ENCODE measurements at places on chromosomes 4 and X.

DNA sequence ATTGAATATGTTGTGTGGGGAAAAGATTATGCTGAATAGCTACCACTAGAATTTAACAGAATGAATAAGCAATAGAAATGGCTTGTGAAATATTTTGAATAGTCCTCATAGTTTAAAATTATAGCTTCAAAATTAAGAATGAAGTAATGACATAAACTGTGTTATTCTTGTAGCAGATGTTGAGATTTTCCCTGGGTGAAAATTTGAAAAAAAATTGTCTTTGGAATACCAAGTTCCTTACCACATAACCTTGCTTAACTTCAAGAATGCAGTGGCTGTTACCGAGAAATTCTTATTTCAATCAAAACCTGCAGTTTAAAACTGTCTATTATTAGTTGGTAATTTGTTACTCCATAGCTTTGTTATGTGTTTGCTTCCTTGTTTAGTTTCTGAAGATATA lies 1268.6 kb downstream of the RAPGEF2 start:
- no peak for DNase-seq

DNA sequence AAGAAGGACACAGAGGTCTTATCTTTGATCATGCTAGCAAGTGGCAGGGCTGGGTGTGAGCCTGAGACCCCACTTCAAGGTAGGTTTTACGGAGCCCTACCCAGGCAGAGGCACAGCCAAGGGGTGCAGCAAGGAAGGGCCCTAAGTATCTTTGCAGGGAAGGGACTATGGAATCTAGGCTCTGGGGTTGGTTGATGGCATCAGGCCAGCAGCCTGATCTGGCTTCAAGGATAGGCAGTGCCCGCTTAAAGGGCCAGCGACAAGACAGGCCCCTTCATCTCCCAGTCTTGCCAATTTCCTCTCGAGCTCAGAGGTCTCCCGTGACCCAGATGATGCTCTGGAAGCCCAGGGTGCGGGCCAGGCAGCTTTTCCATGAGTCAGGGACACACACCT lies 5.8 kb downstream of the ABLIM2 start:
- DNase-seq, result no peak

- DNase-seq, result peak; percentile 75
Measured at GRCh38 chr4:24778464-24779225, 16.7 kb upstream of the SOD3 start.

- DNase-seq, result no peak
Measured at GRCh38 chr4:118326585-118326984, 26.2 kb downstream of the PRSS12 start.

DNA sequence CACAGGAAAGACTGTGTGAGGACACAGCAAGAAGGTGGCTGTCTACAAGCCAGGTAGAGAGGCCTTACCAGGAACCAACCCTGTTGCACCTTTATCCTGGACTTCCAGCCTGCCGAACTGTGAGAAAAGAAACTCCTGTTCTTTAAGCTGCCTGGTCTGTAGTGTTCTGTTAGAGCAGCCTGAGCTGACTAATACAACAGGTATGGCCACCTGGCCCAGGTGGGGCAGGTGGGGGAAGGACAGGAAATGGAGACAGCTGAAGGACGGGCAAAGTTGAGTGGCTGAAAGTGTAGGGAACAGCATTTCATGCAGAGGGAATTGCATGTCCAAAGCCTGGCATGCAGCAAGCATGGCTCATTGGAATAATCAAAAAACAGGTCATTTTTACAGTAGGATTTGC lies 35.1 kb downstream of the CYTL1 start:
- no peak for DNase-seq

DNA sequence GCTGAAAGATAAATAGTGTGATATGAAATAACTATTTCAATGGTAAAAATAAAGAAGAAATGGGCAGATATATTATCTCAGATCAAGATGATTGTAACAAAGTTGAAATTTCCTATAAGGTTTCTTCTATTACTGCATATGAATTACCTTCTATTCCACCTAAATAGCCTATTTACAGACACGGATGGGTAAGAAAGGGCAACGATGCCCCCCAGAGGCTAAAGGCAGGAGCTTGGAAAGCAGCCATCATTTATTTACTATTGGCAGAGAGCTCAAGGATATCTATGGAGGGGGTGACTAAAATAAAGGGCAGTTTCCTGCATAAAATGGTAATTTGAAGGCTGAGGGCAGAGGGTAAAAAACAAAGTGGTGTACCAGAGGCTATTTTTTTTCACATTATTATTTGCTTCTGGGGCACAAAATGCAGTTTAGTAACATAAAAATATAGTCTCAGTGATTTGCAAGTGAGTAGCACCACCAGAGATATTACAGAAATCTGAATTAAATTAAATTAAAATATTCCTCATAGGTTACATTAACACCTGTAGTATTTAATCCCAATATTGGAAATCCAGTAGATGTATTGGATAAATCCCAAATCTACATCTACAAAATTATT lies 123.1 kb downstream of the BTC start:
- DNase-seq, result peak; percentile 37

- no peak for DNase-seq
Measured at GRCh38 chr4:128286474-128287058, 1.0 kb downstream of the PGRMC2 start.

DNA sequence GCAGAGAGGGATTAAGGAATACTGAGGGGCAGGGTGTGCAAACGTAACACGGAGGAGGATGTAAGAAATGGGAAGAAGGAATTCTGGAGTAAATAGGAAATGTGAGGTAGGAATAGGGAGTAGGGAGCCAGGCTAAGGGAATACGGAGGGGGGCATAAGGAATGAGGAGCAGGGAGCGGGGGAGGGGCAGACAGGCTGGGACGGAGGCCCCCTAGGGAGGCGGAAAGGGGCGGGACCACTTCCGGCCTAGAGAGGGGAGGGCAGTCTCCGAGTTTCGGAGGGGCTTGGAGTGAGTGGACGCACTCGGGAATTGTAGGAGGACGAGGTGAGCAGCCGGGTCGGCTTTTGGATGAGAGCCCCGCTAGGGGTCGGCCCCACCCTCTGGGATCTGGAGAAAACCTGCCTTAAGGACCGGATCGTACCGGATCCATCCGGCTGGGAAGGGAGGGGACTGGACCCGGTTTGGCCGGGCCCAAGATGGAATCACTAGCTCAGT lies 612 bp downstream of the MAGED2 start:
- no peak for DNase-seq

DNA sequence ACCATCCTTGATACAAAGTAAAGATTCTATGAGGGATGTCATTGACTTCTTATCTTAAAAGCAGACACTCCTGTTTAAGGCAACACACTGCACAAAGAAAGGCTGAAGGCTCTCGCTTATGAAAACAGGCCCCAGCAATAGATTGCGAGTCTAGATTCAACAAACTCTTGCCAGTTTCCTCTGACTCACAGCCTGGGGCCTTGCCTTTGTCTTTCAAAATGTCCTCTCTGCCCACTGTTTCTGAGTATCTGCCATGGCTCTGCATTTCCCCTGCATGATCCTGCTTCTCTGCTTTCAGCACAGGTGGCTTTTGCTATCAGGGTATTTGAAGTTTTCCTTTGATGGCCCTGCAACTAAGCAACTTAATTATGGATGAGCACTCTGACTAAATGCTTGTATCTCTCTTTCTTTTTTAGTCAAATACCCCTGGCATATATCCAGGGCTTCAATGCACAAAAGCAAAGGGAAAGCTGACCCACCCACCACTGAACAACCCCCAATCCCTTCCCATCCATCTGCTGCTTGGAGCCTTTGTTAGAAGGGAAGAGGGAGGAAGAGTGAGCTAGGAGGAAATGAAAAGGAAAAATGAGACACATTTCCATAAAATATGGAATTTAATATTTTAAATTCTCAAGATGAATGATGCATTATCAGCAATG lies 32.2 kb downstream of the NDP start:
- no peak for DNase-seq

- DNase-seq, result peak; percentile 81
Measured at GRCh38 chr4:145679520-145679919, 426 bp upstream of the C4orf51 start.

All from non-pigmented ciliary epithelial cell (primary cell).